Upper lobe of left lung (tissue), 6 donors: ENCODE measurements at places on chromosomes 2 and 18. TPM values are rescaled to one million over a fixed set of nuclear protein-coding genes. Genes with fewer than 3 reads are reported as not detected.

Gene PROKR1
- not detected for total RNA-seq

Gene CFAP65
- 15.5 TPM for total RNA-seq

Gene RFTN2
- total RNA-seq, result 1.3 TPM

Gene COLEC11
- 2.3 TPM for total RNA-seq

Gene PDE11A
- 0.57 TPM for total RNA-seq

Gene ALPP
- total RNA-seq, result 11.5 TPM

Gene GKN2
- 87.8 TPM for total RNA-seq

- H3K4me1 ChIP-seq, result no peaks in the 10 kb centered on the region
- H3K4me3 ChIP-seq, result no peak overlapping the region
- H3K36me3 ChIP-seq, result no peaks in the 10 kb centered on the region
- DNase-seq, result no peak
- no peak overlapping the region for H3K27ac ChIP-seq
- H3K27me3 ChIP-seq, result no peaks in the 10 kb centered on the region
These were observed 18.2 kb upstream of the FZD7 start for GRCh38 chr2:202015471-202015870.

DNA sequence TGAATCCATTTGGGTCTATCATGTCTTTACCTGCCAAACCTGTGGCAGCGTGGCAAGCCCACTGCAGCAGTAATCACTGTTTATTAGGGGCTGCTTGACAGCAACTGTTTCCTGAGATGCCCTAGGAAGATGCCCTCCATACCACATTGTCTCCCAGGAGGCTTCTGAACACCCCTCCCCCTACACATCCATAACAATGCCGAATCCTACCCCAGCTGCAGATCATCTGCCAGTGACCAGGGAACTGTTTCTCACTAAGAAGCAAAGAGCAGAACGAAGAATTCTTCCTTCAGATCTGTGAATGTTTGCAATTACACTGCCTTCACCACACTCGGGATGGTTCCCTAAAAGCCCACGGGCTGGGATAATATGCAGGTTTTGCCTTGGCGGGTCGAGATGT, 127.8 kb downstream of the VIT start:
- no peaks in the 10 kb centered on the region for H3K27me3 ChIP-seq
- H3K4me1 ChIP-seq, result no peaks in the 10 kb centered on the region
- H3K27ac ChIP-seq, result no peak overlapping the region
- no peak for DNase-seq
- H3K36me3 ChIP-seq, result no peaks in the 10 kb centered on the region

- no peaks in the 10 kb centered on the region for H3K36me3 ChIP-seq
- H3K4me1 ChIP-seq, result no peaks in the 10 kb centered on the region
- H3K27me3 ChIP-seq, result no peaks in the 10 kb centered on the region
These were observed 310.4 kb downstream of the LRRTM1 start for GRCh38 chr2:79994161-79994560.

DNA sequence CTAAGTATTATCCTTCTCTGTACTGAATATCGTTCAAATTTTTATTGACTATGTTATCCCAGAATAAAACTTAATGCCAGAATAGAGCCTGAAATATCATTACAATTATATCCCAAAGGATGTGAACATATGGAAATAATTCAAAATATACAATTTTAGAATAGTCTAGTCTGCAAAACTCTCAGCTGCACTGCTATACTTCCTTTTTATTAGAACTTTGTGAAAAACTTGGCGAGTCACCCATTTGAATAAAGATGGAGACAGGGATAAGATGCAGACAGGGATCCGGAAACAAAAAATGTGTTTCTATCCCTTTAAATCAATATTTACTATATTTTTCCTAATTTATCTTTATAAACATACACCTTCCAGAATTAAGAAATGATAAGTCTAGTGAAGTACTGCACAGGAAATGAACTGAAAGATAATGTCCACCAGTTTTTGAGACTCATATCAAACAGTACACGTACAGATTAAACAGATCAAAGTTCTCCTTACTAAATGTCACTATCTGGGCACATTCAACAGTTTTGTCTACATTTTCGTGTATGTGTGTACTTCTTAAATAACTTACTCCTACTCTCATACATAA, 107.8 kb downstream of the MEP1B start:
- no peak for DNase-seq
- H3K4me1 ChIP-seq, result peaks cover 4% of the 10 kb centered on the region
- H3K27me3 ChIP-seq, result no peaks in the 10 kb centered on the region
- no peak overlapping the region for H3K27ac ChIP-seq

DNA sequence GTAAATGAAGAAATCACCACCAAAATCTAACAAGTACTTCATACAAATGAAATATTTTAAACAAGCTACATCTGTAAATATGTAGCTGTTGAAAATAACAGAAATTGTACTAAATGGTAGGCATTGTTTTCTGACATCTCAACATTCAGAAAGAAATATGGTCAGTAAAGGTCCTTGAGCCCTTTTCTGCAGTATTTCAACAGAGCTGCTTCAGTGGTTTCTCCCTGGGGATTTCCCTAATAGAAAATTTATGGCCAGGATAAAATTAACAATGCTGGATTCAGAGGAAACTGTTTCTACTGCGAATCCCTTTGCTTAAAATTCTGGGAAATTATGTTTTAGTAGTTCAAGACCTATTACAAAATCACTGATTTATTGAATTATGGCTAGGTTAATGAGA, 256.6 kb downstream of the PIEZO2 start:
- no peaks in the 10 kb centered on the region for H3K36me3 ChIP-seq
- H3K27ac ChIP-seq, result no peak overlapping the region
- H3K4me1 ChIP-seq, result no peaks in the 10 kb centered on the region
- DNase-seq, result no peak
- H3K27me3 ChIP-seq, result no peaks in the 10 kb centered on the region
- no peak overlapping the region for H3K4me3 ChIP-seq

GRCh38 chr2:1697601-1698000, 46.7 kb downstream of the PXDN start:
- H3K4me1 ChIP-seq, result peaks cover 8% of the 10 kb centered on the region
- DNase-seq, result no peak
- no peak overlapping the region for H3K4me3 ChIP-seq
- peak overlapping the region; percentile 44 for H3K27ac ChIP-seq

GRCh38 chr2:99765731-99766318, 276.0 kb upstream of the REV1 start:
- no peaks in the 10 kb centered on the region for H3K36me3 ChIP-seq
- DNase-seq, result no peak
- no peak overlapping the region for H3K27ac ChIP-seq
- no peak overlapping the region for H3K4me3 ChIP-seq

DNA sequence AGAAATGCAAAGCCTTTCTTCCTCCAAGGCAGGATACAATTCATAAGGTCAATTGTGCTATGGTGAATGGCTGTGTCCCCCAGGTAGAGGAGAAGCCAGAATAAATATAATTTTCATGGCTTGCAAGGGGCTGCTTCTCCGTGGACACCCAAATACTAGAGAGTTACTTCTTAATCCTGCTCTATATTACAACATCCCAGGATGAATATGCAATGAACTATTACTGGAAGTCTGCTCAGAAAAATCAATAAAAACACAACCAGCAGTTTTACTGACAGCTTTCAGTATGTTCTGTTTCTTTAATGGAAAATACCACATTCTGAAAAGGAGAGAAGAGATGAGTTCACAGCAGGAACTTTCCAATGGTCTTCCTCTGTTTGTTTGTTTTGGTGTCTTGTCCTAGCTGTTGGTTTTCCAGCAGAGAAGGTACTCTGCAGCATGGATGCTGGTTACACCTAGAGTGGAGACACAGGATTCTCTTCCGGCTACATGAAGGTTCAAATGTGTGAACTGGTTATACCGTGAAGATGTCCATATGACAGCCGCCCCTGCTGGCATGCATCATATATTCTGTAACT, 213.0 kb downstream of the PID1 start:
- H3K4me1 ChIP-seq, result no peaks in the 10 kb centered on the region
- H3K4me3 ChIP-seq, result no peak overlapping the region
- H3K36me3 ChIP-seq, result no peaks in the 10 kb centered on the region
- DNase-seq, result no peak
- no peak overlapping the region for H3K27ac ChIP-seq

GRCh38 chr2:233404222-233404621, 49.9 kb downstream of the DGKD start:
- H3K4me1 ChIP-seq, result peaks cover 11% of the 10 kb centered on the region
- H3K4me3 ChIP-seq, result no peak overlapping the region
- no peak overlapping the region for H3K27ac ChIP-seq
- H3K27me3 ChIP-seq, result no peaks in the 10 kb centered on the region

DNA sequence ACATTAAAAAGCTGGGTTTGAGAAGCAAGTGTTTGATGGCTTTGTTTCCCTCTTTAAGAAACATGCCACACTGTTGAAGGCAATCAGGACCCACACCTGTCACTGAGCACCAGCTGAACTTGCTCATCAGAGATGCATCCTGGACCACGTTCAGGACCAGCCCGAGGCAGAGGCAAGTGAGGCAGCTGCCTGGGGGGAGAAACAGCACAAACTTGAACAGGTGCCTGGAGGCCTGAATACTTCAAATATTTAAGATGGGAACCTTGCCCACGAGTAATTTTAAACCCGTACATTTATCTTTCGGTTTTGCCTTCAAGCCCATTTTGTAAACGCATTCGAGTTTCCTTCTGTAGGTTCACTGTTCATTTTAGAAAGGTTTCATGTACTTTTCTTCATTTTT, 421.3 kb downstream of the NYAP2 start:
- DNase-seq, result no peak
- no peaks in the 10 kb centered on the region for H3K27me3 ChIP-seq
- no peak overlapping the region for H3K27ac ChIP-seq

GRCh38 chr2:8219631-8220355, 462.1 kb upstream of the ID2 start:
- H3K4me3 ChIP-seq, result no peak overlapping the region
- H3K36me3 ChIP-seq, result no peaks in the 10 kb centered on the region
- no peaks in the 10 kb centered on the region for H3K4me1 ChIP-seq
- no peaks in the 10 kb centered on the region for H3K27me3 ChIP-seq

DNA sequence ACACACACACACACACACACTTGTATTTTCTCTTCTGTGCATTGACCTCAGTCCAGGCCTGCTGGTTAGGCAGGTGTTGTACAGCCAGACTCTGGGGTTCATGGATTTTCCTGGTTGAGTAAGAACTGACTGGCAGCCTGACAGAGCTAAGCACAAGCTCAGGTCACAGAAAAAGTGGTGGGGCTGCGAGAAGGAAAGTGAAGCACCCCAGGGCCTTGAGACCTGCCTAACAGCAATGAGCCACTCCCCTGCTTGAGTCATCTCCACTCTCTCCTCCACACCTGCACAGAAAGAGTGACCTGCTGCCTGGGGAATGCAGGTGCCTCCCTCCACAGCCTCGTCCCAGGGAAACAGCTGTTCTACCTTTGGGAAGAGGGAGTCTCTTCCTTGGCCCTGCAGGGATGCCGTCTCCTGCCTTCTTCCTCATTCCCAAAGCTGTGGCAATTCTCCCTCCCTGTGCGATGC, 91.4 kb upstream of the LGALSL start:
- H3K36me3 ChIP-seq, result no peaks in the 10 kb centered on the region
- DNase-seq, result peak; percentile 67
- no peak overlapping the region for H3K4me3 ChIP-seq

GRCh38 chr2:203886661-203887151, 19.1 kb downstream of the CTLA4 start:
- no peak overlapping the region for H3K4me3 ChIP-seq
- no peaks in the 10 kb centered on the region for H3K4me1 ChIP-seq
- no peak overlapping the region for H3K27ac ChIP-seq
- H3K27me3 ChIP-seq, result no peaks in the 10 kb centered on the region

- no peak for DNase-seq
- no peak overlapping the region for H3K4me3 ChIP-seq
- no peaks in the 10 kb centered on the region for H3K36me3 ChIP-seq
- no peaks in the 10 kb centered on the region for H3K27me3 ChIP-seq
- no peaks in the 10 kb centered on the region for H3K4me1 ChIP-seq
These were observed 416.5 kb upstream of the KCNH7 start for GRCh38 chr2:163255086-163255485.

DNA sequence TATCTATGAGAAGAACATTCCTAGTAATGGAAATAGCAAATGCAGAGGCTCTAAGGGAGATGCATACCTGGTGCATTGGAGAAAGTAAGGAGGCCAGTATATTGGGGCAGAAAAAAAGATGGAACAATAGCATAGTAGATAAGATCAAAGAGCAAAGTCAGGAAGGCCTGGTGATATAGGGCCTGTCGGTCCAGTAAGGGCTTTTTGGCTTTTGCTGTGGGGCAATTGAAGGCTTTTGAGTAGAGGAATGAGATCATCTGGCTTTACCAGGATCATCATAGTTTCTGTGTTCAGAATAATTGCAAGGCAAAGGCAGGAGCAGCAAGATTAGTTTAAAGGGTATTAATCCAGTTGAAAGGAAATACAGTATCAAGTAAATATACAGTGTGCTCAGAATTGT, 111.8 kb downstream of the EHBP1 start:
- H3K4me3 ChIP-seq, result no peak overlapping the region
- H3K4me1 ChIP-seq, result no peaks in the 10 kb centered on the region
- H3K36me3 ChIP-seq, result no peaks in the 10 kb centered on the region
- H3K27me3 ChIP-seq, result no peaks in the 10 kb centered on the region

DNA sequence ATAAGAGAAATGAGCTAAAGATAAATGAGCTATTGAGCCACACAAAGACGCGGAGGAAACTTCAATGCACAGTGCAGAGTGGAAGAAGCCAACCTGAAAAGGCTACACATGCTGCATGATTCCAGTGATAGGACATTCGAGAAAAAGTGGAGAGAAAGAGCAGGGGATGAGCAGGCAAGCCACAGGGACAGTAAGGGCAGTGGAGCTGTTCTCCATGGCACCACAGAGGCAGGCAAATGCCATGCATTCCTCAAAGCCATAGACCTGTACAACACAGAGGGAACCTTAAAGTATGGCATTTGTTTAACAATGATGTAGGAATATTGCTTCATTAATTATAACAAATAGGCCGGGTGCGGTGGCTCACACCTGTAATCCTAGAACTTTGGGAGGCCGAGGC, 36.5 kb upstream of the ZNF236 start:
- H3K4me3 ChIP-seq, result no peak overlapping the region
- DNase-seq, result no peak
- no peaks in the 10 kb centered on the region for H3K27me3 ChIP-seq
- H3K4me1 ChIP-seq, result no peaks in the 10 kb centered on the region
- no peaks in the 10 kb centered on the region for H3K36me3 ChIP-seq
- H3K27ac ChIP-seq, result no peak overlapping the region

DNA sequence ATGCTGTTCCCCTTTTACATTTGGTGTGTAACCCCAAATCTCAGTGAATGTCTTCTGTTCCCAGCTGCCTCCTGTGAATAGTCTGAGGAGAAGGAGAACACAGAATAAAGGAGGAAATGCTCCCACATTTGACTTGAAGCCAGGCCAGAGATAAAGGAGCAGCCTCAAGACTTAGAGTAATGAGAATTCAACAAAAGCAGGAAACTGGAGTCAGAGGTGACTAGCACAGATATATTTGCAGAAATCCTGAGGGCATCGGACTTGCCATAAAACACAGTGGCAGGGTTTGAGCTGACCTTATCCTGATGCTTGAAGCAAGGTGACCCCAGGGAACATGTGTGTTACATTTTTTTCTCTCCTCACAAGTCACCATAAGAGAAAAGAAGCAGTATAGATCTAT, 291.4 kb upstream of the RND3 start:
- no peak for DNase-seq
- no peaks in the 10 kb centered on the region for H3K36me3 ChIP-seq
- H3K27ac ChIP-seq, result no peak overlapping the region

- peaks cover 6% of the 10 kb centered on the region for H3K4me1 ChIP-seq
- no peaks in the 10 kb centered on the region for H3K27me3 ChIP-seq
- H3K4me3 ChIP-seq, result no peak overlapping the region
- no peaks in the 10 kb centered on the region for H3K36me3 ChIP-seq
- DNase-seq, result no peak
- H3K27ac ChIP-seq, result no peak overlapping the region
These were observed 95.1 kb downstream of the MYO5B start for GRCh38 chr18:50099725-50100407.

GRCh38 chr2:54899576-54900200, 150.6 kb downstream of the RTN4 start:
- H3K36me3 ChIP-seq, result no peaks in the 10 kb centered on the region
- no peak overlapping the region for H3K27ac ChIP-seq
- H3K27me3 ChIP-seq, result no peaks in the 10 kb centered on the region
- H3K4me1 ChIP-seq, result no peaks in the 10 kb centered on the region
- DNase-seq, result no peak
